IPS DF 6.9 (cell line): ENCODE measurements at places on chromosomes 5 and 9.

DNA sequence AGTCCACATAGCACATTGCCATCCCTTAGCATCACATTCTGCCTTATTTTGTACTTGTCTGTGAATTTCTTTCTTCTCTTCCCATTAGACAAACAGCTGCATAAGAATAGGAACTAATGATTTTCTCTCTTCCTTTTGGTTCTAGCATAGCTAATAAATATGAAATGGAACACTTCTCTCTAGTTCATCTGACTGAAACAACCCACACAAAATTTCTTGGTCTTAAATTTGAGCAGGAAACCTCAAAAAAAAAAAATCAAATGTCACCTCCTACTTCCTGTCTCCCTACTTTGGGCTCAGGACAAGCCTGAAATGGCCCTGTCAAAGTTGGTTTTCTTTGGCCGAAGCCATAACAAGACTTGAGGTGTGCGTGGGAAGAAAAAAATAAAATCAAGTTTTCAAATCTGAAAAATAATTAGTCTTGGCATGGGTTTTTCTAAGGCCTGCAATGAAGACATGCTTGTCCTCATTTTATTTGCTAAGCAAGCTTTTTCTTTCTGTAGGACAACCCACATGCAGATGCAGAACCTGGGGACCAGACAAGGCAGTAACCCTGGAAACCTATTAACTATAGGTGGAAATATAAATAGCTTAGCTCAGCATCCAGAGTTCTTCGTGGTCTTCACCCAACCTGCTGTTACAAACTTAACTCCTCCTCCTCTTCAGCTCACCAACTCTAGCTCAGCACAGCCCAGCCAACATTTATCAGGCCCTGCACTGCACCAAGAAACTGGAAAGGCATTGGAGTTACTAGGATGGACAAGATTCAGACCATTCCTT is 523.5 kb upstream of the KLF4 start:
- DNase-seq = no peak
- no peaks in the 10 kb centered on the region for H3K4me1 ChIP-seq
- H3K27ac ChIP-seq = no peak overlapping the region
- H3K27me3 ChIP-seq = no peaks in the 10 kb centered on the region

GRCh38 chr5:38806775-38807258 is 39.0 kb upstream of the OSMR start:
- H3K4me1 ChIP-seq = peaks cover 1% of the 10 kb centered on the region; the same call in 1 of the 2 replicates
- H3K4me3 ChIP-seq = no peak overlapping the region
- H3K27ac ChIP-seq = no peak overlapping the region
- no peaks in the 10 kb centered on the region; the same call in 1 of the 2 replicates for H3K27me3 ChIP-seq
- no peaks in the 10 kb centered on the region for H3K36me3 ChIP-seq

DNA sequence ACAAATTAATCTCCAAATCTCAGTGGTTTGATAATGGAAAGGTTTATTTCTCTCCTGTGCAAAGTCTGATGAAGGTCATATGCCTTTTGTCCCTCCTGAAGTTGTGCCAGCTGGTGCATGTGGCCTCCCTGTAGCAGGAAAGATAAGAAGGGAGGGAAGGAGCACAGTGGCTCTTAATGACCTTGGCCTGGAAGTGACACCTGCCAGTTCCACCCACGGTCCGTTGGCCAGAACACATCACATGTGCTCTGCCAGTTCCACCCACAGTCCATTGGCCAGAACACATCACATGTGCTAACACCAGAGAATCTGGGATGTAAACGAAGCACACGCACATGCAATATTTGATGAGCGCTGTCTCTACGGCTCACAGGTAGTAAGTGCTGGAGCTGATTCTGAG is 130.9 kb downstream of the DOCK2 start:
- DNase-seq = no peak
- no peaks in the 10 kb centered on the region for H3K27me3 ChIP-seq
- peaks cover 4% of the 10 kb centered on the region for H3K4me1 ChIP-seq
- no peak overlapping the region for H3K4me3 ChIP-seq
- no peak overlapping the region for H3K27ac ChIP-seq

- H3K27me3 ChIP-seq = no peaks in the 10 kb centered on the region
- peaks cover 2% of the 10 kb centered on the region; the same call in 1 of the 2 replicates for H3K4me1 ChIP-seq
- DNase-seq = peak; percentile 88
- H3K4me3 ChIP-seq = peak within 1 kb of the TSS; percentile 83
- no peak within 1 kb of the TSS for H3K27ac ChIP-seq
- H3K36me3 ChIP-seq = peaks cover 3% of the 10 kb centered on the region; the same call in 1 of the 2 replicates
These were observed at the start of gene TRIM52 for GRCh38 chr5:181260720-181261319. TRIM52 (minus strand) TSS chr5:181261143; CDS start chr5:181260813, 330 bp downstream.

DNA sequence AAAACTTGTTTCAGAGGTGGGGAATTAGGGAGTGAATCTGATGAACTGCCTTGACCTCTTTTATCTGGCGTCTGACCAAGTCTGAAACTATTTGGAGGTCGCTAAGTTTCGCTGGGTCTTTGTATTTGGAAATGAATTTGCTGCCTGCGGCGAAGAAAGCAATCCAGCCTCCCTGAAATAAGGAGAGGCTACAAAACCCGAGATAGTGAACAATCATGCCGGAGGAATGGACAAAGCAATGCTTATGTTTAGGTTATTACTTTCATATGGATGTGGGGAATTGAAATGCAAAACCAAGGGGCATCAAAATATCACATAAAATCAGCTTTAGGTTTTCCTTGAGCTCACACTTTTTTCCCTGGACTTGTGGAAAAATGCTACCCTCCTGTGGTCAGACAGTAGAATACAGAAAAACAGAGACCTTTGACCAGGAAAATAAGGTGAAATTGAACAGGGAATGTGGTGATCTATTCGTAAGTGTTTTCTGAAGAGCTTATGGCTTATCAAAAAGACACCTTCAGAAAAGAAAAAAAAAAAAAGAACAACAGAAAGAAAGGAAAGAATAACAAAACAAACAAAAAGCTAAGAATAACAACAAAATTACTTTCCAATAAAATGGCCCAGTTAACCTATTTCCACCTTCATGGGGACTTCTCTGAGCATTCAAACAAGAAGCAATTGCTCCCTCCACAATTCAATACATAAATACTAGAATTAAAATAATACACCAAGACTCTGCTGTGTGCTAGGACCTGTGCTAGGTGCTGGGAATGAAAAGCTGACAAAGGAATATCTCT is 68.6 kb upstream of the DPYSL3 start:
- H3K27ac ChIP-seq = no peak overlapping the region
- H3K4me1 ChIP-seq = peaks cover 6% of the 10 kb centered on the region; the same call in 1 of the 2 replicates
- H3K4me3 ChIP-seq = no peak overlapping the region
- H3K36me3 ChIP-seq = no peaks in the 10 kb centered on the region; the same call in 1 of the 2 replicates
- H3K27me3 ChIP-seq = no peaks in the 10 kb centered on the region

DNA sequence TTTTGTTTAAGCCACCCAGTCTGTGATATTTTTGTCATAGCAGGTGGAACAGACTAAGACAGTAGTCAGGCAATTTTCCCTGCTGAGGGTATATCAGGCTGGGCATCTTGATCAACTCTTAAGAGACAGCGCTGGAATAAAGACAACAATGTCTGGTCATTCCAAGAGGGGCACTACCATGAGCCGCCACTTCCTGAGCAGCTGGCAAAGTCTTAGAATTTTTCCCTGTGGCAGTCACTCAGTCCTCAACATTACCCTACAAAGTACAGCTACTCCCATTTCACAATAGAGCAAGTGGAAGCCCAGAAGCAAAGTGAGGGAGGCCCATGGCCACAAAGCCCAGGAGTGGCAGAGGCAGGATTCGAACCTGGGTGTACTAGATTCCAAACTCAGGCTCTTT is 74.8 kb downstream of the SH3PXD2B start:
- DNase-seq = no peak
- peaks cover 22% of the 10 kb centered on the region for H3K36me3 ChIP-seq
- H3K27me3 ChIP-seq = no peaks in the 10 kb centered on the region
- no peaks in the 10 kb centered on the region for H3K4me1 ChIP-seq
- no peak overlapping the region for H3K27ac ChIP-seq
- H3K4me3 ChIP-seq = no peak overlapping the region

DNA sequence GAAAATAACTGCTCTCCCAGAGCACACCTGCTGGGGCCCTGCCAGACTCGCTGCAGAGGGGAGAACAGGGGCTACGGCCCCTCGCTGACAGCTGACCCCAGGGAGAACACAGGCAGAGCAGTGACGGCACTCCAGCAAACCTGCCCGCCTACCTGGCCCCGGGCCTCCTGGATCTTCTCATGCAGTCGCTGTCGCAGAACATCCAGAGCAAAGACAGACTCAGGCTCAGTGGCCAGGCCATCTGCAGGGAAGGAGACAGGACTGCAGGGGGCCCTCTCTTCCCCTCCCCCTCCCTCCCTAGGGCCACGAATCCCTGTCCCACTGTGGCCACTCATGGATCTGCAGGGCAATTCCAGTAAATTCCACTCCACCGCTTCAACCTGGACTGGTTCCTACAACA is 2.4 kb downstream of the SURF6 start:
- H3K27me3 ChIP-seq = no peaks in the 10 kb centered on the region
- H3K27ac ChIP-seq = no peak overlapping the region
- H3K4me3 ChIP-seq = no peak overlapping the region

GRCh38 chr5:135129307-135129706 is 95.3 kb upstream of the PITX1 start:
- H3K36me3 ChIP-seq = no peaks in the 10 kb centered on the region
- no peak overlapping the region for H3K4me3 ChIP-seq
- no peaks in the 10 kb centered on the region for H3K4me1 ChIP-seq
- no peak for DNase-seq
- H3K27me3 ChIP-seq = no peaks in the 10 kb centered on the region

GRCh38 chr5:2818936-2819335 is 67.5 kb upstream of the IRX2 start:
- DNase-seq = no peak
- H3K27ac ChIP-seq = no peak overlapping the region
- H3K27me3 ChIP-seq = no peaks in the 10 kb centered on the region
- no peaks in the 10 kb centered on the region for H3K36me3 ChIP-seq
- no peaks in the 10 kb centered on the region for H3K4me1 ChIP-seq

- no peak overlapping the region for H3K27ac ChIP-seq
- H3K27me3 ChIP-seq = no peaks in the 10 kb centered on the region; the same call in 1 of the 2 replicates
- H3K36me3 ChIP-seq = no peaks in the 10 kb centered on the region
- H3K4me1 ChIP-seq = peaks cover 2% of the 10 kb centered on the region; the same call in 1 of the 2 replicates
- DNase-seq = no peak
These were observed 442 bp downstream of the NEURL1B start for GRCh38 chr5:172641359-172642050.

DNA sequence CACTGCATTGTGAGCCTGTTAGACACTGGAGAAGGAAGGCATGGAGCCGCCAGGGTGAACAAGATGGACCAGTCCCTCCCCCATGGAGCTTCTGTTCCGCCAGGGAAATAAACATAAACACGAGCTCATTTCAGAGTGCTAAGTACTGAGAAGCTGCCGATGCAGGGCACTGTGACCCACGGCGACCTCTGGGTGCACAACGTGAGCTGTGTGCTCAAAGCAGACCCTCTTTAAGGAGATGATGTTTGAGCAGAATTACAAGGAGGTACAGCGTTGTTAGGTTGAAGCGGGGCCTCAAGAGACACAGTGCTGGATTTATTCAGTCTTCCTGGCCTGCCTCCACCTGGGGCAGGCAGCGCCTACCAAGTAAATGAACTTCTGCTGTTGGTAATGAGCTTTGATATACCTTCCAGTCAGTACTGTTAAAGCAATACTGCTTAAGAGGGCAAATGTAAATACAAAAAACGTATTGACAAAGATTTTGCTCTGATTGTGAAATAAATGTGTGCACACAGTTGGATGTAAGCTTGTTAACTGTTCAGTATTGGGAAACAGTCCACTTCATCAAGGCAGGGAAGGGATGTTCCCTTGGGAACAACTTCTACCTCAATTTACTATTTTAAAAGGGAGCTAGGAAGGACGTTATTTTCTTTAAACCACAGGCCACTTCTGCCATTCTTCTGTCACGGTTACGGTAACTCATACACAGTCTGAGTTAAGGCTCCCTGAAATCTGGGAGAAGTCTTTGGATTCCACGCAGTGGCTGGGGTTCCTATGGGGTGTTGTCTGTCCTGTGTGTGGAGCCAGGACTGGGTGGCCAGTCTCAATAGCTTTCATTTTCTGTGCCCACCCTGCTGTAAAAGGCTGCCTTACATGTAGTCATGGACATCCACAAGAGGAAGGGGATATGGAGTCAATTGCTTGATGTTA is 48.9 kb upstream of the DMRT1 start:
- no peak overlapping the region for H3K27ac ChIP-seq
- H3K36me3 ChIP-seq = no peaks in the 10 kb centered on the region
- H3K4me1 ChIP-seq = no peaks in the 10 kb centered on the region

GRCh38 chr5:56405116-56405908 is 172.2 kb upstream of the ANKRD55 start:
- H3K4me3 ChIP-seq = no peak overlapping the region
- no peaks in the 10 kb centered on the region for H3K4me1 ChIP-seq
- no peak overlapping the region for H3K27ac ChIP-seq
- no peak for DNase-seq
- no peaks in the 10 kb centered on the region for H3K36me3 ChIP-seq
- H3K27me3 ChIP-seq = no peaks in the 10 kb centered on the region

GRCh38 chr9:17491780-17492179 is 87.1 kb upstream of the SH3GL2 start:
- no peak for DNase-seq
- no peaks in the 10 kb centered on the region for H3K4me1 ChIP-seq
- H3K27me3 ChIP-seq = no peaks in the 10 kb centered on the region
- no peaks in the 10 kb centered on the region for H3K36me3 ChIP-seq
- no peak overlapping the region for H3K27ac ChIP-seq
- no peak overlapping the region for H3K4me3 ChIP-seq

DNA sequence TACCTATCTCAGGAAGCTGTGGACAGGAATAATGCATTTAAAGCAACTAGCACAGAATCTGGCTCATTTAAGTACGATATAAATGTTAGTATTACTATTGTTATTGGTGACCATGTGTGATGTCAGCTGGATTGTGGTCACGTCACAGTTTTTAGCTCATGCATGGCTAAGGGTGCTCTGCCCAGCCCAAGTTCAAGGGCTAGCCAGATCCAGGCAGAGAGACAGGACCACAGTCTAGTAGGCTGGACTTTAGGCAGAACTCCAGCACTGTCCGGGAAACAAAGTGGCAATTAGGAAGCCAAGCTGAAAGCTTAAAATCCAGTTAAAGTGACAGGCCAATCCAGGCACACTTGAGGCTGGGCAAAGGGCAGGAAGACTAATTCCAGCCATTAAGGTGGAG is 273.6 kb downstream of the ADAMTSL1 start:
- no peak overlapping the region for H3K27ac ChIP-seq
- H3K36me3 ChIP-seq = no peaks in the 10 kb centered on the region
- DNase-seq = no peak
- no peaks in the 10 kb centered on the region for H3K27me3 ChIP-seq
- no peak overlapping the region for H3K4me3 ChIP-seq
- no peaks in the 10 kb centered on the region for H3K4me1 ChIP-seq

GRCh38 chr5:36066001-36066539 is 612 bp downstream of the UGT3A2 start:
- H3K4me1 ChIP-seq = no peaks in the 10 kb centered on the region
- H3K36me3 ChIP-seq = no peaks in the 10 kb centered on the region; the same call in 1 of the 2 replicates

- H3K4me1 ChIP-seq = no peaks in the 10 kb centered on the region
- peak overlapping the region; percentile 62; the same call in 1 of the 2 replicates for H3K4me3 ChIP-seq
- H3K36me3 ChIP-seq = no peaks in the 10 kb centered on the region
- DNase-seq = no peak
These were observed 937 bp downstream of the TMOD1 start for GRCh38 chr9:97502222-97502983.
